Stimulated activated CD4-positive, alpha-beta T cell treated with anti-CD3 and anti-CD28 coated beads, Interleukin-12 subunit alpha, Interleukin-12 subunit beta, amount 100 ng/mL, for 4 hours (primary cell): ENCODE measurements at places on chromosomes 7 and 10.

DNA sequence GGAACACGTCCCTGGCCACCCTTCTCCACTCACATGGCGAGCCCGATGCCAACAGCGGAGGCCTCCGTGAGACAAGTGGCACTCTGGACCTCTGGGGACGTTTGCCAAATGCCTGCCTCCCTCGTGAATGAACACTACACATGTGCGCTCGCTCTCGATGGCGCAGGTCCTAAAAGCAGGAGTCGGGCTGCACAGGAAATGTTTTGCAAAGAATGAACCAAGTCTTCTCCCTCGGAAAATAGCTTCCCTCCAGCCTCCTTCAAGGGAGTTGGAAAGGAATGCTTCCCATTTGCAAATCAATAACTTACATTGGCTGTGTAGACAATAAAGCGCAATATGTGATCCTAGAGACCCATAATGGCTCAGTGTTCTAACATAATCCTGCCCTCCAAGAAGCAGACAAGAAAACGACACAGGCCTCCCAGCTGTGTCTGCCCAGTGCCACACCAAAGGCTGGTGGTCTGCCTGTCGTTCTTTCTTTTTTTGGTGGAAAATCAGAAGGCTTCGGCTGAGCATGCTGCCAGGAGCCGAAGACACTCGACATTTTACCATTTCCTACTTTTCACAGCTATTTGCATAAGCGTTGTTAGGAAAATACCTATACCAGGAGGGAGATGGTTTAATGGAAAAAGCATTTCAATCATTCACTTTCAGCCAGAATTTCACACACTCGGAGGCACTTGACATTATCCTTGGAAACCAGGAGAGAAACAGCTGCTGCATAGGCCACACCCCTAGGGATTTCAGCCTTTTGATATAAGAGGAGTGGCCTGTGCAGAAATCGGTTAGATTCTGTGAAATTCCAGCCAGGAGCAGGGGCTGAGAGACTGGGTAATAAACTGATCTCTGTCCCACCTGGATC is 38.4 kb downstream of the ATXN7L1 start:
- DNase-seq: no peak

DNA sequence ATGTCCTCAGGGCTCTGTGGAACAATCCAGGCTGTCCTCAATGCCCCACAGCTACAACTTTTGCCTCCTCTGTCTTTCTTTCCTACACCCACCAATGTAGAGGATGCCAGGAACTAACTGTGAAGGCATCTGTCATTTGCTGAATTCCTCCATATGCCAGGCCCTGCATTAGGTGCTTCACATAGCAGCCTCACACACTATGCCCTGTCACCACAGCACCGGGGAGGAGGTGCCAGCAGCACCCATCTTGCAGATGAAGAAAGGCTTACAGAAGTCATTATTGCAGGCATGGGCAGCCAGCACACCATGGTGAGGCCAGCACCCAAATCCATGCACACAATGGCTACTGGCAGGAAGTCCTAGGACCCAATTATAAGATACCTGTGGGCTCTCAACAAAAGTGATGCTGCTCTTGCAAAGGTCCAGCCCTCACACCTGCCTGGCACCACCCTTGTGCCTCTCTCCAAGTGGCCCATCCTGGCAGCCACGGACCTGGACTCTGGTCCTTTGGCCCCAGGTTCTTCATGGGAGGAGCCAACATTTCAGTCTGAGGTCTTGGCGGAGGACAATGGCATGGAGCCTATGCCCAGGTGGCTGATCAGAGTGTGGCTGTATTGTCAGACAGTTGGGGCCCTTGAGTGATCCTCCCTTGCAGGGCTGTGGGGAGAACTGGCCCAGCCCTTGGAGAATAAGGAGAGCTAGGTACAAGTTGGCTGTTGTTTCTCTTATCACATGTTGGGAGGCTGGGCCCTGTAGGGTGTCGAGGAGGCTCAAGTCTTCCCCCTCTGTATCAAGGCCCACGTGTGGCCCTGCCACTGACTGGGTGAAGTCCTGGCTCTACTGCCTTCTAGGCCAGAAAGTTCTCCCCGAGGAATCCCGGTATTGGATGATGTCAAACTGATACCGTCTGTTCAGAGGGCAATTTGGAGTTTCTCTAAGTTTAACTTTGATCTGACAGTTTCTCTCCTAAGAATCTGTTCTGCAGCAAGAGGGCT is 14.4 kb upstream of the MYL7 start:
- no peak for DNase-seq

DNA sequence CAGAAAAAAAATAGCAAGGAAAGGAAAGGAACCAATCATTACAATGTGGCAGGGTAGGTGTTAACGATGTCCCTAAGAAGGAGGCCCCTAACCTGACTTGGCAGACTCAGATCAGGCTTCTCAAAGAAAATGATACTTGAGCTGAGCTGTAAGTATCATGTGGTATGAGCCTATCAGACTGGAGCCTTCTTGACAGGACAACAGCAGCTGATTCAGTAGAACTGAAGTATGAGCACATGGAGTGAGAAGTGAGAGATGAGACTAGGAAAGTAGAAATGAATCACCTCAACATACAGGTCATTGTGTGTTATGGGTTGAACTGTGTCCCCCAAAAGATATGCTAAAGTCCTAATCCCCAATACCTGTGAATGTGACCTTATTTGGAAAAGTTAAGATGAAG is 66.3 kb downstream of the MTERF1 start:
- no peak for DNase-seq

GRCh38 chr10:67327626-67328535 is 368.1 kb downstream of the CTNNA3 start:
- no peak for DNase-seq

GRCh38 chr7:147611431-147611830 is 979.1 kb upstream of the C7orf33 start:
- DNase-seq: no peak

GRCh38 chr7:40793132-40793531 is 658.3 kb downstream of the SUGCT start:
- no peak for DNase-seq

DNA sequence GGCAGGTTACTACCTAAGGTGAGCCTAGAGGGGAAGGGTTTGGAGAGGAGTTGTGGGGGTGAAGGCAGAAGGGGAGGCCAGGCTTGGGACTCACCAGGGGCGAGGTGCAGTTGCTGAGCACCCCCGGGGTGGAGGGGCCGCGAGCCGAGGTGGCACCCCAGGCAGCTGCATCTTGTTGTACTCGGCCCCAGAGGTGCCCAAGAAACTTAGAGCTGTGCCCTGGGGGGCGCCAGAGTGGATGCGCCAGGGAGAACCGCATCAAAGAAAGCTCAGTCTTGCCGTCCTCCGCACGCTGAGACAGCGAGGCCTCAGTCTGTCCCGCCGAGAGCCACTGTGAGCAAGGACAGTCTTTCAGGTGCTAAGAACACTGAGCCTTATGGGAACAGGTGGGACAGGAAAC is 7.4 kb downstream of the ATG9B start:
- DNase-seq: no peak

GRCh38 chr10:68559251-68559650 is 886 bp upstream of the TET1 start:
- DNase-seq: no peak

DNA sequence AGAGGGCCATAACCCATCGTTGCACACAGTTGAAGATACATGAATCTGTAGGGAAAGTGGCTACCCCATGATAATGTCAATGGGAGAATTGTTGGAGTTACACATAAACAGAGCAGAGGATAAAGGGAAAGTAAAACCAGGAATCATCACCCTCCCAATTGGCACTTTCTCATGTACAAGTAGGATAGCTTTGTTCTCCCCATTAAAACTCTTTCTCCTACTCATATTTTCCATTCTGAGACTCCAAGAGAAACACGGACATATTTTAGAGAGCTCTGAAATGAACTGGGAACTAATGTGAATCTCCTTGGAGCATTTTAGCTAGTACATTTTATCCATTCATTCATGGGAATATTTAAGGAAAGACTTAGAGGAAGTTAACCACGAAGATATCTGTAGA is 17.2 kb upstream of the LRRC17 start:
- no peak for DNase-seq

DNA sequence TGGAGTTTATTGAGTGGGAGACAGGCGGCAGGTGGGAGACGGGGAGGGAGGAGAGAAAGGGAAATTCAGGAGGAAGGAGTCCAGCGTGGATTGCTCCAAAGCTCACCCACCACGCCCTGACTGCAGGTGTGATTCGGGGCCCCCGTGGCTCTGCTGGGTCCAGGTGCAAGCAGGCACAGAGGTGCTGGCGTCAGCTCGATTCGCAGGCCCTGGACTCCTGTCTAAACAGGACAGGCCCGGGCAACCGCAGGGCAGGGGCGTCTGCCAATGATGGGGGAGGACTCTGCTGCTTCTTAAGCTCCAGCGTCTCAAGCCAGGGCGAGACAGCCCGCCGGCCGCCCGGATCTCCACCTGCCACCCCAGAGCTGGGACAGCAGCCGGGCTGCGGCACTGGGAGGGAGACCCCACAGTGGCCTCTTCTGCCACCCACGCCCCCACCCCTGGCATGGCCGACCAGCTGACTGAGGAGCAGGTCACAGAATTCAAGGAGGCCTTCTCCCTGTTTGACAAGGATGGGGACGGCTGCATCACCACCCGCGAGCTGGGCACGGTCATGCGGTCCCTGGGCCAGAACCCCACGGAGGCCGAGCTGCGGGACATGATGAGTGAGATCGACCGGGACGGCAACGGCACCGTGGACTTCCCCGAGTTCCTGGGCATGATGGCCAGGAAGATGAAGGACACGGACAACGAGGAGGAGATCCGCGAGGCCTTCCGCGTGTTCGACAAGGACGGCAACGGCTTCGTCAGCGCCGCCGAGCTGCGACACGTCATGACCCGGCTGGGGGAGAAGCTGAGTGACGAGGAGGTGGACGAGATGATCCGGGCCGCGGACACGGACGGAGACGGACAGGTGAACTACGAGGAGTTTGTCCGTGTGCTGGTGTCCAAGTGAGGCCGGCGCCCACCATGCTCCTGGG is at the start of gene CALML3:
Gene CALML3, plus strand, starts transcription at position 321 of the 920 bp plus-strand sequence. Its CDS starts 125 bp downstream, at position 446.
- no peak for DNase-seq

GRCh38 chr7:121369462-121369861 is 26.6 kb downstream of the FAM3C start:
- no peak for DNase-seq

GRCh38 chr7:30660331-30661255 is 21.7 kb downstream of the CRHR2 start:
- DNase-seq: no peak

GRCh38 chr10:88194041-88194887 is 330.8 kb downstream of the PTEN start:
- no peak for DNase-seq
